Posterior cingulate gyrus (tissue), 11 donors: ENCODE measurements at places on chromosomes 4 and X.

- DNase-seq, result no peak
Measured at GRCh38 chr4:108834166-108834834, 71.4 kb upstream of the ETNPPL start.

GRCh38 chr4:8314691-8315255 is 45.2 kb downstream of the HTRA3 start:
- no peak for DNase-seq

DNA sequence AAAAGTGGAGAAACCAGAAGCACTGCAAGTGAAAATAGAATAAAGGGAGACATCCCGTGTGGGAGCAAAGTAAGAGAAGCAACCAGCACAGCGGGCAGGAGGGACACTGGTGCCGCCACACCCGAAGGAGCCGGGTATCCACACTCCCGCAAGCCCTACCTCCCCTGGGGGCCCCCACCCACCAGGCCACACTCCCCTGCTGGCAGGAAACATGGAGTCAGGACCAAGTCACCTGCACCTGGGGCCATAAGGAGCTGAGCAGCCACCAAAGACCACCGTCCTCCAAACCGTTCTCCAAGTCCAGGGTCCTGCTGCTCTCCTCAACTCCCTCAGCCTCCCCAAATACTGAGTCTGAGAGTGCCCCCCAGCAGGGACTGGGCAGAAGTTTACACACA is 30.5 kb downstream of the FGFRL1 start:
- DNase-seq, result no peak

- no peak for DNase-seq
Measured at GRCh38 chr4:159266981-159267868, 164.3 kb downstream of the RAPGEF2 start.

DNA sequence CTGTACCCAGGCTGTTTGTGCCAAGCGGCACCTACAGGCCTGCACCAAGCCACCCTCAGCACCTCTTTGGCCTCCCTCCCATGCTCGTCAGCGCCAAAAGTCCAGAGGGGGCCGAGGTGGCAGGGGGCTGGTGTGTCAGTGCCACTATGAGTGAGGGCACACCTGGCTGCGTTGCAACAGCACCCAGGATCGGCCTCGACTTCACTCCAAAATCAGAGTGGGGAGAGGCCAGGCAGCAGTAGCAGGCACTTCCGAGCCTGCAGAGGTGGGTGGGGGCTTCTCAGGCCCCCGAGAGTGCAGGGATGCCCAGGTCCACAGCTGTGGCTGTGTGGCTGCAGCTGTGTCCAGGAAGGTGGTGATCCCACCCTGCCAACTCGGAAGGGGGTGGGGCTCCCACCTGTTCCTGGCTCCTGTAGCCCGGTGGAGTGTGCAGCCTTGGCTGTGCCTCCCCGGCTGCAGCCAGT is 58.5 kb downstream of the PPA2 start:
- no peak for DNase-seq

DNA sequence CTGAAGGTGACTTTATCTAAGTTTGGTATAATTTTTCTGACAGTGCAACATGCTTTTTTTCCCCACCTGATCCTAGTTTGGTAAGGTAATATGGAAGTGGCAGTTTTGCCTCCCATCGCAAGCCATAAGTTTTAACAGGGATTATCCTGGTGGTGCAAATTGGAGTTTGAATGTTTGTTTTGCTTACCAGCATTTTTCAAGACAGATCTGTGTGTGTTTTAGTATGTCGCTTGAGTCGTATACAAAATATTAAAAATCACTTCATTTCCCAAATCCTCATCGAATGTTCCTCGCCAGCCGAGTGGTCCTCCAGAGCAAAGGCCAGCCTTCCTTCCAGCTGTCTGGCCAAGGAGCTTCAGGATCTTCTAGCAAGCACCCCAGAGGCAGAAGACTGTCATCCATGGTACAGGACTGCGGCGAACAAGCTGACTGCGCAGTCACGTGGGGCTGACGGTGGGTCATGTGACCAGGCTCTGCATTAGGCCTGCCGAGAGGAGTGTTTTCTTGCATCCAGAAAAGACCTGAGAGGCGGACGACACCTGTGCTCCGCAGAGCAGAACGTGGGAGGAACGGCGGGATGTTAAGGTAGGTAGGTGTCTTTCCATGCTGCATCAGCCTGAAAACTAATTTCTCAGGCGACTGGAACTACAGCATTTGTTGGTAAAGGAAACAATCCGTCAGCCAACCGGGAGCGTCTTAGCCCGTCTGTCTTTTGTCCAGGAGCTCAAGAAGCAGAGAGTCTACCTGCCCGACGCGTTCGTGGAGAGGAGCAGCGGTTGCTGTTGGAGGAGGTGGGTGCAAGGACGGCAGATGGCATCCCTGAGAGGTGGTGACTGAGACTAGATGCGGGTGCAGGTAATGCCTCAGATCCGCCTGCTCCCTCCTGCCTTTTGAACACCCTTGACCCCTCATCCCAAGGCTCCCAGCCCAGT is at the start of gene GPRASP3:
Gene GPRASP3 (plus strand): TSS at position 507 of the 932 bp plus-strand sequence. CDS start 28,253 bp downstream, outside the sequence.
- peak; percentile 88 for DNase-seq

- DNase-seq, result no peak
Measured at GRCh38 chr4:178553201-178553600, 1111.0 kb upstream of the AGA start.

GRCh38 chr4:87853108-87853507 is 20.3 kb downstream of the MEPE start:
- DNase-seq, result no peak

GRCh38 chrX:129825746-129826505 is 17.8 kb downstream of the ZDHHC9 start:
- no peak for DNase-seq

GRCh38 chrX:1649621-1650020 is 34.8 kb downstream of the ASMT start:
- no peak for DNase-seq

- no peak for DNase-seq
Measured at GRCh38 chr4:110487873-110488272, 11.9 kb downstream of the ENPEP start.

- DNase-seq, result no peak
Measured at GRCh38 chr4:166435449-166435848, 562.4 kb downstream of the TLL1 start.

- DNase-seq, result no peak
Measured at GRCh38 chrX:17669458-17669857, 67.8 kb upstream of the SCML1 start.

GRCh38 chrX:125131164-125131563 is 188.5 kb upstream of the TEX13C start:
- no peak for DNase-seq

DNA sequence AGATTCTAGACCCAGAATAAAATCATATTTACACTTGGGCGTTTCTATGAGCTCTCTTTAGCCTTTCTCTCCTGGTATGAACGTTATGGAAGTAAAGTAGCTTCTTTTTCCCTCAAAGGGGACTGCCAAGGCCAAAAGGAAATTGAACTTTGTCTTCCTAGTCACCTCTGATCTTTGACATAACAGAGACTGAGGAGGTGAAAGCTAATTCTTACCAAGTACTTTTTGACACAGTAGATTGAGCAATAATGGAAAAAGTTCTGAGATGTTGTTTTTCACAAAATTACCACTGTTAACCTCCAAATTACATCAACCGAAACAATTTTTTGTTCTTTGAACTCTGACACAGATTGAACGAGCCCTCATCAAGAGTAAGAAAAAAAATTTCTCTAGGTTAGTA is 318.4 kb downstream of the TEX13A start:
- DNase-seq, result no peak

GRCh38 chr4:186760576-186760975 is 36.9 kb upstream of the FAT1 start:
- DNase-seq, result no peak

GRCh38 chrX:63350465-63350877 is 661 bp downstream of the SPIN4 start:
- DNase-seq, result peak; percentile 9

- DNase-seq, result peak; percentile 47
Measured at GRCh38 chrX:69285881-69286564, 120.8 kb upstream of the PJA1 start.

- no peak for DNase-seq
Measured at GRCh38 chr4:139229534-139230039, 50.4 kb downstream of the MGARP start.

- DNase-seq, result no peak
Measured at GRCh38 chrX:13007519-13008188, 32.7 kb downstream of the TMSB4X start.

- no peak for DNase-seq
Measured at GRCh38 chrX:22037225-22037624, 5.1 kb downstream of the PHEX start.

GRCh38 chrX:117407449-117408150 is 709.0 kb downstream of the KLHL13 start:
- DNase-seq, result no peak

DNA sequence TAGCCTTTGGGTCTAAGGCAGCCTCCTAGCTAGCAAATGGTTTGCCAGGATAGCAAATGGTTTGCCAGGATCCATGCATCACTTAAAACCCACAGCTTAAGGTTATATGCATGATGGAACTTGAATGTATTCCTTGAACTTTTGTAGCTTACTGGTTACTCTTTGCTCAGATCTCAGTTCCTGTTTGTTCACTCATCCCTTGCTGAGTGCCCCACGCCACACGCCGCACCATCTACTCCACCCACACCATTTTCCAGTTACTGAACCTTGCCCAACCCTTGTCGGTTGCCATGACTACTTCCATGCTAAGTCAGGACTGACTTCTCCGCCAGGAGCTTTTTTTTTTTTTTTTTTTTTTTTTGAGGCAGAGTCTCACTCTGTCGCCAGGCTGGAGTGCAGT is 29.5 kb upstream of the XIAP start:
- DNase-seq, result no peak

DNA sequence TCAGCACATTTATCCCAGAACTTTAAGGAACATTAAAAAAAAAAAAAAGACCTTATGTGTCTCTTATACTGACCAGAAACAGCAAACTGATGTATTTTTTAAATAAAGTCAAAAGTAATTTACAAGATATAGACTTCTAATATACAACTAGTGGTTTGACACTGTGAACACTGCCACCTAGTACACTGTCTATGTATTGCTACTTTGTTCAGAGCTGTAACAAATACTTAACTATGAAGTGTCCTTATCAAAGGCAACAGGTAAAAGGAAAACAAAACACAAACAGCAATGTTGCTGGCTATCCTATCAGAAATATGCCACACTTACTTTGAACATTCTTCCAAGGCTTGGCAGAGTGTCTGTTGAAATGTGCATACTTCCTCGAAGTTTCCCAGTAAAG is 60.4 kb downstream of the CD40LG start:
- DNase-seq, result no peak

DNA sequence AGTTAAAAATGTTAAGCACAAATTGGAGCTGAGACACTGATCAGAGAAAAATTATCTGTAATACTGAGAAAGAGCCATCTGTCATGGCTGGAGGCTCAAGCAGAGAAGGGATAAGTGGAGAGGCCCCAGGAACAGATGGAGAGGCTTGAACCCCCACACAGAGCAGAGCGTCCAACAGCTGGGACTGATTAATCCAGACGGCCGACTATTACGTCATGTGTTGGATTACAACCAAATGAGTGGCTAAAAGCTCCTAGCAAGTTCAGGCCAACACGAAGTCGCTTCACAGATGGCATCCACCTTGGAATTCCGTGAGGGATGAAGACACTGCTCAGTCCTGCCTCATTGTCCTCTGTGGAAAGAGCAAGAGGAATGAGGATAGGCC is 57.7 kb upstream of the ATXN3L start:
- no peak for DNase-seq

GRCh38 chrX:142076633-142077032 is 128.5 kb downstream of the MAGEC2 start:
- DNase-seq, result no peak

DNA sequence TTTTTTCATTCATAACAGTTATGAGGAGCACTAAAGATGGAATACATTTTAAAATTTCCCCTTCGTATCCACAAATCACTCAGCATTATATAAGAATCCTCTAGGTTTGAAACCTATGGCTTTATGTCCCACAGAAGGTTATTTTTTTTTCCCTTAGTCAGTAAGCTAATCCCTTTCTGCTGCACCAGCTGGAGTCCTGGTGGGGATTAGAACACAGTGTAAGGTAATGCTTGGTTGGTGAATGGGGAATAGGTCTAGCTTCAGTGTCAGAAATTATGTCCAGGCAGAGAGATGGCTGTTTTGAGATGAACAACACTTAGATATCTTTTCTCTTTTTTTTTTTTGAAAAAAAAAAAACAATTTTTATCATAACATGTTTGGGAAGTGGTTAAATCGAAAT is 116.6 kb downstream of the RASGEF1B start:
- DNase-seq, result no peak

DNA sequence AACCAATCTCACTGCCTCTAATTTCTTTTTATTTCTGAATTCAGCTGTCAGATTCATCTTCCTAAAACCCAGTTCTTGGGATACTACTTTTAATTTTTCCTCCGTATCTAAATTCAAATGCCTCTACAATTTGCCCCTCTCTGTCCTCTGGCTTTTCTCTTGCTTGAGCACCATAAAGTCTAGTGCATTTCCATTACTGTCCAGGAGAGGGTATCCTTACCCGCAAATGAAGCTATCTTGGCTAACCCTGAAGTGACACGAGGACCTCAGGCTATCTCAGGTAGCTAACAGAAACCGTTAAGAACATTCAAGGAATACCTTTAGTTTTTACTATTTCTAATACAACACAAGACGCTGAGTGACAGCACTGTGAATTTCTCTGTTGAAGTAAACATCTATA is 49.4 kb upstream of the PRR32 start:
- no peak for DNase-seq

DNA sequence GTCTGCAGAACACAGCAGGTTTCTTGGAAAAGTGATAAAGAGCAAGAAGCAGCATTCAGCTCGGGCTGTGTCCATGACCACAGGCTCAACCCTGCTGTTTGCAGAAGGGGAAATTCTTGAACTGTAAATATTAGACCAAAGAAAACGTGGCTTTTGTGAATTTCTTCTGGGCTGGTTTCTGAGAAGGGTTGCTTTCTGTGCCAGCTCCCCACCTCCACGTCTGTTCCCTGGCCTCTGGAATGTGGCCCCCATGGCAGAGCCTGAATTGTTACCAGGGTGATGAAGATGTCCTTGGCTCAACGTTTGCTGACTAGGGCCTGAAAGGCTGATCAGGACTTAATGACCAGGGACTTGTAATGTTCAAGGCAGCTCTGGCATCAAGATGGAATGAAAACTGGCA is 116.0 kb downstream of the CPEB2 start:
- DNase-seq, result peak; percentile 65

DNA sequence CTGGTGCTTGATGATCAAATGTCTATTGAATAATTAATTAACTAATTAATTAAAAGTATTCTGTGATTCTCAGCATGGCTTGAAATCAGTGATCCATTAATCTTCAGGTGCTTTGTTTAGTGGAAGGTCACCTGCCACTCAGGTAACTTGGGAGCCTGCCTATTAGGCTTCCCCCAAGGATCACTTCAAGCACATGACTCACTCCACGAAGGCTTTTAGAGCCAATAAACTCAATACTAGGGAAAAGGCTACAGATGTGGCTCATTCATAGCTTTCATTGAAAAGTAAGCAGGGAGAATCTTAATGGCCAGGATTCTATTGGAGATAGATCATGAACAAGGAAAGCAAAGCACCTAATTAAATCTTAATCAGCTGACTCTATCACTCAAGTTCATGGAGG is 21.3 kb downstream of the AREG start:
- no peak for DNase-seq

GRCh38 chrX:134520860-134521390 is 61.0 kb downstream of the HPRT1 start:
- DNase-seq, result no peak
